ENCODE measurements at places on chromosomes 4 and X. TPM values are rescaled to one million over a fixed set of nuclear protein-coding genes. Genes with fewer than 3 reads are reported as not detected.
A peak's percentile ranks its signal among the peaks of the same experiment; 100 is the strongest.

MAGEB17 gene
- 0.09 TPM for polyA plus RNA-seq

PIR gene
- 9.1 TPM for polyA plus RNA-seq

ADH1B gene
- polyA plus RNA-seq, result 978 TPM

DNA sequence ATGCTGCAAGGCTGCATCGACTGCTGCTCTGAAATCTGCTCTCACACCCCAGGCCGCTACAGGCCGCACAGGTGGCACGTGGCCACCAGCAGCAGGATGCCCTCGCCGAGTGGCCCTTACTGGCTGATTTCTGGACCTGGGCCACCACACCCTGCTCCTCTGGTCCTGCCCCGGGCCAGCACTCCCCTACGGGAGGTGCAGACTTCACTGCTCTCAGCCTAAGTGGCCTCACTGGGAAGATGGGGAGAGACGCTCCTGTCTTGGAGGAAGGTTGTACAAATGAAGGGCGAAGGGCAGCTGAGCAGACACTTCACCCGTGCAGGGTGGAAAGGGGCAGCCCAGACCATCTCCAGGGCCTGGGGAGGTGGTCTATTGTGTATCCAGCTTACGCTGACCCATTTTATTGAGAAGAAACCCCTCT, 72.5 kb downstream of the ACOX3 start:
- DNase-seq, result no peak

- DNase-seq, result no peak
Measured at GRCh38 chrX:32825009-32825408, 386.3 kb downstream of the DMD start.

DNA sequence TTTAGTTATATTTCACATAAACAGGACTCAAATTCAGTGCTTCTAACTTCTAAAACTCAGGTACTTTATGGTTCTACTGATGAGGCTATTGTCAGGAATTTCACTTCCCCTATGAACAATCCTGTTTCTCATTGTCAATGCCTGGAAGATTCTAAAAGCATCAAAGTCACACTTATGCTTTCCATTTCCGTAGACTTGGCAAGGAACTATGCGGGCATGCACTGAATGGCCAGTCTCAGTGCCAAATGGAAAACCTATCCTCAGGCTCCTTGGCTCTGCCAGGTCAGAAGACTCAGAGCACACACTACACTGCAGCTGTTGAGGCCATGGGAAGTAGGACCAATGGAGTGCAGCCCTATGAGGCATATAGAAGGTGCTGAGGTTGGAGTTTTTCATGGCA, 97.0 kb upstream of the PTPN13 start:
- no peak for DNase-seq

GRCh38 chr4:40363382-40363920, 28.3 kb downstream of the CHRNA9 start:
- peak; percentile 15 for DNase-seq
